Keratinocyte (primary cell): ENCODE measurements at places on chromosomes 1 and 21.

DNA sequence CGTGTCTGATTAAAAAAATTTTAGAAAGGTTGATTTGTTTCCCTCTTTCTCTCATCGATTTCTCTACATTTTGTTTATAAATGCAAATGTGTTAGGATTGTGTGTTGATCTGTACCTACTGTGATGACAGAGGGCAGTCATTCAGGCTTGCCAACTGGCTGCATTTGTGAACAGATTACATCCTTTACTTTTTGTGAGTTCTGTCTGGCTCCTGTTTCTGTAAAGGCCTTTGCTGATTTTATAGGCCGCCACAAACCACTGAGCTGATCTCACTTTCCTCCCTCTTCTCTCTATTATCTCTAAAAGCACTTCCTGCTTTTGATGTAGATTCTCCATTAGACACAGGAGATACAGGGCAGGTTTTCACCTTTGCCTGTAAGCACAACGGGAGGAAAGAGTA is 106.8 kb downstream of the ESRRG start:
- DNase-seq, result no peak

DNA sequence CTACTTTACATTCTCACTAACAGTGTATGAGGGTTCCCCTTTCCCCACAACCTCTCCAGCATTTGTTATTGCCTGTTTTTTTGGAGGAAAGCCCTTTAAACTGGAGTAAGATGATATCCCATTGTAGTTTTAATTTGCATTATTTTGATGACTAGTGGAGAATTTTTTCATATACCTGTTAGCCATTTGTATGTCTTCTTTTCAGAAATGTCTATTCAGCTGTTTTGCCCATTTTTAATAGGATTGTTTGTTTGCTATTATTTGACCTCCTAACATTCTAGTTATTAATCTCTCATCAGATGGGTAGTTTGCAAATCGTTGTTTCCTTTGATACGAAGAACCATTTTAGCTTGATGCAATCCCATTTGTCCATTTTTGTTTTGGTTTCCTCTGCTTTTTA is 165.0 kb downstream of the GLUL start:
- DNase-seq, result no peak

DNA sequence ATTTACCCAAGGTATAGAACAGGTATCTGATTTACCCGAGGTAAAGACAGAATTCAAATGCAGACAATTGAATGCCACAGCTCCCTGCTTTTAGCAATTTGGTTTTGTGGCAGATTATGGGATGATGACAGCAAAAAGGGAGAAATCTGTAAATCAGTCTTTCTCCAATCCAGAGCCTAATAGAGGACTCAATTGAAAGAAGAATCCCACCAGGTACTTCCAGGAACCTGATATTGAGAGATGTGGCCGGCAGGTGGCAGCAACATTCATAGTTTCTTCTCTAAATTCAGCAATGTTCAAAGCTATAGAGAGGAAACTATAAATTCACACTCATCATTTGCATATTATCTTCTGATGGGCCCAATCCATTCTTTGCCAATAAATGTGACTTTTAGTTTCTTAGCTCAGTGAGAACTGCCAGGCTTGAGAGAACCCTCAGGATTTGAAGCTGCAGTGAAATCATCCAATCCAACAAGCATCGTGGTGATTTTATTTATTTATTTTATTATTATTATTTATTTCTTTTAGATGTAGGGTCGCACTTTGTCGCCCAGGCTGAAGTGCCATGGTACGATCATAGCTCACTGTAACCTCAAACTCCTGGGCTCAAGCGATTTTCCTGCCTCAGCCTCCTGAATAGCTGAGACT is 9.8 kb upstream of the PHACTR4 start:
- no peak for DNase-seq

DNA sequence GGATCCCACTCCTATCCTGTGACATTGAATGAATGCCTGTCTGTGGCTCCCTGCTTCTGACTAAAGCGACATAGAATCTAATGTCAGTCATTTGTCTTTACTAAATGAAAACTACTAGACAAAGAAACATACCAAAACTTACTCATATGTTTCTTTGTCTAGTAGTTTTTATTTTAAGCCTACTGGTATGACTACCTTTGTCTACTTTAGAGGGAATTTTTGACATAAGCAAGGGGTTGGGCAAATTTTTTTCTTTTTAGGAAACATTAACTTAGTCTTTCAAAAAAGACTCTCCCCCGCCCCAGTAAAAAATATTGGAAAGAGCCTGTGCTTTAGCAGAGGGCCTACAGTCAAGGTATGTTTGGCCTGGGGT is 4.9 kb downstream of the NEK7 start:
- no peak for DNase-seq

DNA sequence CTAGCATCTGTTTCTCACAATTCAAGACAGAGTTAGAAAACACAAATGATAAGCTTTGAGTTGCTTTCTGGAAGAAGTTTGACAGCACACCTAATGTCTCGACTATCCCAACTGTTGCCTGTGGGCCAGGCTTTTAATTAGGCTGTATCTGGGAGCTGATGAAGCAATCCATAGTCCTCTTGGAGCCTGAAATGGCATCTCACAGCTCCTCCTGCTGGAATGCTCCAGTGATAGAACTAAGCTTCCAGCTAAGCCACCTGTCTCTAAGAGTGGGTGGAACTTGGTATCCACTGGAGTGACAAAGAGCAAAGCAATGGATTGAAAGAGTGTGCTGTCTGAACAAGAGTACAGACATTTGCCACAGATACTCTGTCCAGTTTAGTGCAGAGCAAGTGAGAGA is 605.3 kb upstream of the NR5A2 start:
- no peak for DNase-seq

DNA sequence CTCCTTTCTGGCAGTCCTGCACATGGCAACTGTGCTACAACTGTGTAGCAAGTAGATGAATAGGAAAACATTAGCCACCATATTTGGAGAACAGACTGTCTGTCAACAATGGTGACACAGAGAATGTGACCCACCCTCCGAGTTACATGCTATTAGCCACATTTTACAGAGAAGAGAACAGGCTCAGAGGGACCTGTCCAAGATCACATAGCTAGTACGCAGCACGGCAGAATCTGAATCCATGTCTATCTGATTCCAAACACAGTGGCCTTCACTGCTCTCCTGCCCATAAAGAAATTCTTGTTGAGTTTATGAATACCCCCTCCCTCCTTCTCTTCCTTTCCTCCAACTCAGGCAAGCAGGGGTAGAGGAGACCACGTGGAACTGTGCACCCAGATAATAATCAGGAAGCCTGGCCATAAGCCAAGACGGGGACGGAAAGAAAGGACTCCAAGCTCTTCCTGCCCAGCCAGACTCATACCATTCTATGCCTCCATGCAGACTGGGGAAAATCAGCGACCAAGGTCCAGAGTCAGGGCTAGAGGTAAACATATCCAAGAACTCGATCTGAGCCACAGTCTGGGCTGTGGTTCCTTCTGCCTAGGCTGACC is 78.8 kb downstream of the TRABD2B start:
- DNase-seq, result no peak

GRCh38 chr1:6686294-6686693 is 15.3 kb downstream of the DNAJC11 start:
- DNase-seq, result no peak

DNA sequence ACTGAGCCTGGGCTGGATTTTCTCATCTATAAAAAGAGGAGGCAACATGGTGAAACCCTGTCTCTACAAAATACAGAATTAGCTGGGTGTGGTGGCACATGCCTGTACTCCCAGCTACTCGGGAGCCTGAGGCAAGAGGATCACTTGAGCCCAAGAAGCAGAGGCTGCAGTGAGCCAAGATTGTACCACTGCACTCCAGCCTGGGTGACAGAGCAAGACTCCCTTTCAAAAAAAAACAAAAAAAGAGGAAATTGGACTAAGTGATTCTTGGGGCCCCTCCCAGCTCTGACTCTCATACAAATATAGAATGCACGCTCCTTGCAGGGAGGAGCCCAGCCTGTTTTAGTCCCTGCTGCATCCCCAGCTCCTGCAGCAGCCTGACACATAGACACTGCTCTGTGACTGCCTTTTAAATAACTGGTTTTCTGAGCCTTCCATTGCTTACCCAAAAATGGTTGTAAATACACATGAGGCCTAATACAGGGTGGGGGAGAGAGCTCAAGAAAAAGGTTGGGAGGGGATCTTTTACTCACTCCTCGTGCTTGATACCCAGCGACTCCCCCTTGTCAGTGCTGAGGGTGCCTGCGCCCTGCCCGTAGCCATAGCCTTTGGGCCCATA is 17.2 kb downstream of the CSRP1 start:
- DNase-seq, result no peak

DNA sequence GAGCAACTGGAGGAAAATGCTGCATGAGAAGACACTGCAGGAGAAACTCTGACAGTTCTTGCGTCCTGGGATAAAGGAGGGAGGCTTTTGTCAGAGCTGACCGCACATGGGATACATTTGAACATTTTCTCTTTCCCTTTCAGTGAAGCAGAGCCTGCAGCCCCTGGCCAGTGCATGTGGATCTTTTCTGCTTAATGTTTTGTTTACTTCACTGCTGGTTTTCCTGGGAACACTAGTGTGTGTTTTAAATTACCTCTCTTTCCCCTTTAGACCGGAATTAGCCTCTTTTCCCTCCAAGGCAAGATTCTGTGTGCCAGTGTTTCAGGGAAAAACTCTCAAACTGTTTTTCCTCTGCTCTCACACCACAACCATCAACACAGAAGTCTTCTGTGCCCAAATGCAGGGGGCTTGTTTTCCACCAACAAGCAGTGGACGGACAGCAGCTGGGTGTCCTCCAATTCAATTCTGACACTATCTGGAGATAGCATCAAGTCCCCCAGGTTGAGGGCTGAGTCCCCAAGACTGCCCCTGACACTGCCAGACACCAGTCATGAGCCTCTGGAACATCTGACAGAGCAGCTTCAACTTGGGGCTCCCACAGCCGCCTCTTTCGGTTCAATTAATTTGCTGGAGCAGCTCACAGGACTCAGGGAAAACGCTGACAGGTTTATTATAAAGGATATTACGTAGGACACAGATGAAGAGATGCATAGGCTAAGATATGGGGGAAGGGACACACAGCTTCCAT is 136.2 kb downstream of the RHOU start:
- DNase-seq, result no peak

- DNase-seq, result no peak
Observed at GRCh38 chr21:14987370-14988170, 77.2 kb downstream of the NRIP1 start.

GRCh38 chr1:70169018-70169839 is 36.1 kb downstream of the LRRC40 start:
- DNase-seq, result no peak

- no peak for DNase-seq
Observed at GRCh38 chr1:3132660-3133059, 63.7 kb downstream of the PRDM16 start.

GRCh38 chr1:224726441-224727182 is 110.5 kb downstream of the CNIH3 start:
- no peak for DNase-seq

DNA sequence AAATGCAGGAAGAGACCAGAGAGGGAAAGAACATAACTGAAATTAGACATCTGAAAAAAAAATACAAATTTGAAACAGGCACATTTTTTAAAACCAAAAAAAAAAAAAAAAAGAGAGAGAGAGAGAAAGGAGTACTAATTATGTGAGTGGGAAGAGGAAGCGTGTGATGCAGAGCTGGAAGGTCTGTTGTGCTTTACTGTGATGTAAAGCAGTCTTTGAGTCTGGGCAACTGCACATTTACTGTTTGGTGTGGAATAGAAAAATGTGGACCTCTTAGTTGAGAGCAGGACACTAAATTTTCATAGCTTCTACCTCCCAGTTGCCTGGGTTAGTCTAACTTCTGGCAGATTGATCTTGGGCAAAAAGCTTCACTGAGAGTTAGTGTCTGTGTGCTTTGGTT is 16.5 kb downstream of the LHX9 start:
- no peak for DNase-seq

DNA sequence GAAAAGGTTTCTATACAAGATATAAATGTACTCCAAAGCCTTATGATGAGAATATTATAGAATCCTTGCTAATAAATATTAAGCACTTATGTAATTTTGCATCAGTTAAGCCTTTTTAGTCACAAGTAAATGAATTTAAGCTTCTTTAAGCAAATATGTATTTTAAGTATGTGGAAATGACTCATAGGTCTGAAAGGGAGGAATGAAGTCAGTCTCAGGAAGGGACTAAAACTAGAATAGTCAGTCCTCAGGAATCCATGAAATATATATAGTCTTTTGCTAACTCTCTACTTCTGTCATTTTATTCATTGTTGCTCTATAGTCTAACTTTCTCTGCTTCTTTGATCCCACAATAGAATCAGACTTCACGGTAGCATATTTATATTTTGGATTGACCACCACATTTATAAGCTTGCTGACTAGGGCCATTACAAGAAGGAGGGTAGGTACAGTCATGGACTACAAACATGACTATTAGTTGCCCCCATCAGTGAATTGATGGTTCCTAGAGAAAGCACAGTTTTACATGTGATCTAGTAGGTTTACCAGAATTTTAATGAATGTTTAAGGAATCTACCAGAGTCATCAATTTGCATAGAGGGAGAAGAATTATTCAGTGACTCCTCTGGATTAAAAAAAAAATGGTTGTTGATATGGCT is 20.2 kb upstream of the RABGGTB start:
- no peak for DNase-seq

GRCh38 chr21:14881863-14882499 is 182.8 kb downstream of the NRIP1 start:
- no peak for DNase-seq

DNA sequence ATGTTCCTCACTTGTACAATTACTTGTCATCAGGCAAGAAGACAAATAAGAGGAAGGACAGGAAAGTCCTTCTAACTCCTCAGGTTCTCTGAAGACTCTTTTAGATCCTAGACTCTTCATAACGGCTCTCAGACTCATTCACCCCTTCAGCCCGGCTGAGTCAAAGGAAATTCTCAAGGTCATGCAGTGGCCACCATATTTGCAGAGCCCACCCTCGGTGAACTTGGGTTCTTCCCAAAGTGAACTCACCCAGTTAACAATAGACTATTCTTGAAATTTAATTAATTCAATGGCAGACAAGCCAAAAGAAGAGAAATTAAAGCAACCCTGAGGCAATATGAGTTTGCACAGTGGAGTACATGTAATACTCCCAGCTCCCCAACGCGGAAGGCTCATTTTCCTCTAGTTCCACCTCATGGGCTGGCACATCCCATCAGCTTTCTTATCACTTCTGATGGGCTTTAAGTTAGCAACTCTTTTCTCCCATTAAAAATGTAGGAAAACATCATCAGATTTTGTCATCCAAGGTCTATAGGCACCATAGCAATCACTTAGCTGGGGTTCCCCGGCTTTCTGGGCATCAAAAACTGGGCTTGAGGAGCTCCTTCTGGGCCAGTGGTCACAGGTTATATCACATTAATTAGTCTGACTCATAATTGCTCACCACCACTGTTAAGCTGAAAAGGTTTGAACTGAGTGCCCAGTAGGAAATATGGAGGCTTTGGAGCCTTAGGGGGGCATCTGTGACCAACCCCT is 27.8 kb upstream of the TIAM1 start:
- DNase-seq, result no peak

DNA sequence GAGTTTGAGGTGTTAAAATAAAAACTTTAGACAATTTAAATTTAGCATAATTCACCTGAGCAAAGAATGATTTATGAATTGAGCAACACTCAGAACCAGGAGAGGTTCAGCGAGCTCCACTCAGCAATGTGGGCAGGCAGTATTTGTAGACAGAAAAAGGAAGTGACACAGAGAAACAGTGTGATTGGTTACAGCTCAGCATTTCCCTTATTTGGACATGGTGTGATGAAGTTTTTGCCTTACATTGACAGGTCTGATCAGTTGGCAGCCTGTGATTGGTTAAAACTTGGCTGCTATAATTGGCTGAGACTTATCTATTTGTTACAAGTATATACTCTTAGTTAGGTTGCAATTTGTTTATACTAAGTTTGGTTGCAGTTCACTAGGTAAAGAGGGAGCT is 621.2 kb upstream of the PRMT6 start:
- no peak for DNase-seq
